T-cell (primary cell): ENCODE measurements at places on chromosomes 2 and 18.

GRCh38 chr2:230910546-230911177, 14.4 kb downstream of the GPR55 start:
- no peak for DNase-seq
- H3K27me3 ChIP-seq, result no peaks in the 10 kb centered on the region
- no peak overlapping the region for H3K4me3 ChIP-seq
- H3K36me3 ChIP-seq, result peaks cover 6% of the 10 kb centered on the region
- peaks cover 3% of the 10 kb centered on the region for H3K4me1 ChIP-seq
- H3K27ac ChIP-seq, result no peak overlapping the region

DNA sequence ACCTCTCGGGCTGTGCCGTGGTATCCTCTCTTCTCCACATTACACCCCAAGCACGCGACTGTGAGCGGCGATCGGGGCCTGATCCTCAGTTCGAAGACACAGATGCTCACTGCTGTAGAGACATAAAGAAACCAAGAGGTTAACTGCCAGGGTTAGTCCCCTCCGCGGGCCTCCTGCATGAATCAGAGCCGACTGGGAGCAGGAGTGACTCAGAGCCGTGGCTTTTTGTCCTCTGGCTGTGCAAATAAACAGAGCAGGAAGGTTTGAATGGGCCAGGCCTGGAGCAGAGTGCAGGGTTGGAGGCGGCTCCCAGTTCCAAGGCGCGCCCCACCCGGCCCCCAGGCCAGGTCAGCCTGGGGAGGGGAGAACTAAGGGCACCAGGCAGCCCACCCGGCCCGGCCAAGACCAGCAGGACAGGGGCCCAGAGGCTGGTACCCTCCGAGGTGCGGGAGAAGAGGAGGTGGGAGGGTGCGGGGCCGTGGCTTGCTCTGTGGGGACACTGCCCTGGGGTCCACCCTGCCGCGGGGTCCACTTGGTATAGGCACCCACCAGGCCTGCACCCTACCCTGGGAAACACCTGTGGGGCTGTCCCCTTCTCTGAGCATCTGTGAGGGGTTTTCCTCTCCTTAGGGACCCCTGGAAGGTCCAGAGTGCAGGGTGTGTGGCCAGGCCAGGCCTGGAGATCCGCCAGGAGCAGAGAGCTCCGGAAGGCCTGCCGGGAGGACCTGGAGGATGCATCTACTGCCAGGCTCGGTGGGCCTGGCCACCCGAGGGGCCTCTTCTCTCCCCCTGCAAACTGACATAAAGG, 16.5 kb downstream of the TWIST2 start:
- H3K36me3 ChIP-seq, result no peaks in the 10 kb centered on the region
- H3K4me3 ChIP-seq, result no peak overlapping the region
- no peak for DNase-seq

DNA sequence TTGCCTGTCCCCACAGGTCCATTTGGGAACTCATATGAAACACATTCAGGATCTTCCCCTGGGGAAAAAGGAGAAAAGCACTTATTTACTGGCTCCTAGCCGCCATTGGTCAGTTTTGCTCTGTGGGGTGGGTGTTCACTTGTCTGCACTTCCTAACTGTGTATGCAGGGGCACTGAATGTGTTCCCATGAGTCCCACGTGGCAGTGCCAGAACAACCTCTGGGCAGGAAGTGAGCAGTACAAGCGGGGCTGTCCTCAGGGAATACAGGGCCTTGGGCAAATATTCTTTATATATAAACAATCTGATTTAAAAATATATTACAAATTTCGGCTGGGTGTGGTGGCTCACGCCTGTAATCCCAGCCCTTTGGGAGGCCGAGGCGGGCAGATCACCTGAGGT, 21.8 kb upstream of the CTIF start:
- no peaks in the 10 kb centered on the region for H3K4me1 ChIP-seq
- H3K36me3 ChIP-seq, result no peaks in the 10 kb centered on the region
- H3K27ac ChIP-seq, result no peak overlapping the region

- peak overlapping the region; percentile 30 for H3K27ac ChIP-seq
- H3K4me3 ChIP-seq, result no peak overlapping the region
- H3K36me3 ChIP-seq, result no peaks in the 10 kb centered on the region
- peak; percentile 18 for DNase-seq
- H3K27me3 ChIP-seq, result no peaks in the 10 kb centered on the region
- H3K4me1 ChIP-seq, result no peaks in the 10 kb centered on the region
Measured at GRCh38 chr18:3305354-3305762, 43.4 kb downstream of the MYL12B start.

- DNase-seq, result no peak
- no peaks in the 10 kb centered on the region for H3K36me3 ChIP-seq
- no peak overlapping the region for H3K27ac ChIP-seq
Measured at GRCh38 chr2:126272401-126272800, 383.6 kb upstream of the GYPC start.

DNA sequence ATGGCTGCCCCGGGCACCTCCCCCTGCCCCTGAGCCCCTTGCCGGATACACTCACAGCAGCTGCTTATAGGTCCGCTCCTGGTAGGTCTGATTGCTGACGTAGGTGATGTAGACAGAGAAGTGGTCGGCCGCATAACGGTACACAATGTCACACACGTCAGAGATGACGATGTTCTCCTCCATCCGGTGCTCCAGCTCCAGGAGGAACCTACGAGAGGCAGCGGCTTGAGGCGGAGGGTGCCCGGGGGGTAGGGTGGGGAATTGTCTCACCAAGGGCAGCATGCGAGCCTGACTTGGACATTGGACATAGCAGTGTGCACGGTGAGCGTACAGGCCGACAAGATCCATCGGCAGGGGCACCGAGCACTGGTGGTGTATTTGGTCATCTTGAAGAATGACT, 22.8 kb downstream of the SNORC start:
- H3K36me3 ChIP-seq, result no peaks in the 10 kb centered on the region
- DNase-seq, result no peak
- no peak overlapping the region for H3K27ac ChIP-seq
- H3K4me1 ChIP-seq, result peaks cover 3% of the 10 kb centered on the region
- H3K27me3 ChIP-seq, result no peaks in the 10 kb centered on the region

DNA sequence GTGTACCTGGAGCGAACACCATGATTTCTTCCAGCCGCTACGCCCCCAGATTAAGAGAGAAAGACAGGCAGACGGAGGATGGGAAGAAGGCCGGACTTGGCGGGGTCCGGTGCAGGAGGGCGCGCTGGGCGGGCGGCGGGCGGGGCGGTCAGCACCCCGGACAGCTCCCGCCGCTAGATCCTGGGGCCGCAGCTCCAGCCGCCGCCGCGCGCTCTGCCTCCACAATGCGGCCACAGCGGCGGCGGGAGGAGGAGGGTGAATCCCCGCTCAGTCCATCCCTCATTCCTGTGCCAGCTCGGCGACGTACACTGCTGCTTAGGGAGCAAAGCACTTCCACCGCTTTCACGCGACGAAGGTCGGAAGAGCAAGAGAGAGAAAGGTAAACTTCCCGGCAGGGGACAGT, at the start of gene AKAIN1:
TSS of gene AKAIN1 (minus strand) at position 226 of the 403 bp plus-strand sequence. CDS start at position 22, 204 bp downstream.
- peaks cover 4% of the 10 kb centered on the region for H3K4me1 ChIP-seq
- H3K27me3 ChIP-seq, result peaks cover 22% of the 10 kb centered on the region
